ENCODE measurements at places on chromosomes 1 and 21.

DNA sequence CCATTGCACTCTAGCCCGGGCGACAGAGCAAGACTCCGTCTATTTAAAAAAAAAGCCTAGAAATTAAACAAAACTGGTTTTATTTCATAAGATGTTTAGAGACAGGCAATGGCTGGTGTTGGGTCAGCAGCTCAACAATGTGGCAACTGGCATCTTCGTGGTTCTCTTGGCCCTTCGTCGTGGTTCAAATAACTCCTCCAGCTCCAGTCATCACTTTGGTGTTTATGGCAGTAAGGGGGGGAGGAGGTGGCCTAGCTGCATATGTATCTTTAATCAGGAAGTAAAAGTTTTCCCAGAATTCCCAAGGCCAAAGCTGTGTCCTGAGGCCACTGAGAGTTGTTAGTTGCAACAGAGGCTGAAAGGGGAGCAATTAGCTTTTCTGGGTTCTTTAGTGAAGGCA, 13.0 kb upstream of the LTN1 start:
- DNase-seq: no peak

- no peak for DNase-seq
These were observed 1.4 kb downstream of the ELAVL4 start for GRCh38 chr1:50110151-50110550.

DNA sequence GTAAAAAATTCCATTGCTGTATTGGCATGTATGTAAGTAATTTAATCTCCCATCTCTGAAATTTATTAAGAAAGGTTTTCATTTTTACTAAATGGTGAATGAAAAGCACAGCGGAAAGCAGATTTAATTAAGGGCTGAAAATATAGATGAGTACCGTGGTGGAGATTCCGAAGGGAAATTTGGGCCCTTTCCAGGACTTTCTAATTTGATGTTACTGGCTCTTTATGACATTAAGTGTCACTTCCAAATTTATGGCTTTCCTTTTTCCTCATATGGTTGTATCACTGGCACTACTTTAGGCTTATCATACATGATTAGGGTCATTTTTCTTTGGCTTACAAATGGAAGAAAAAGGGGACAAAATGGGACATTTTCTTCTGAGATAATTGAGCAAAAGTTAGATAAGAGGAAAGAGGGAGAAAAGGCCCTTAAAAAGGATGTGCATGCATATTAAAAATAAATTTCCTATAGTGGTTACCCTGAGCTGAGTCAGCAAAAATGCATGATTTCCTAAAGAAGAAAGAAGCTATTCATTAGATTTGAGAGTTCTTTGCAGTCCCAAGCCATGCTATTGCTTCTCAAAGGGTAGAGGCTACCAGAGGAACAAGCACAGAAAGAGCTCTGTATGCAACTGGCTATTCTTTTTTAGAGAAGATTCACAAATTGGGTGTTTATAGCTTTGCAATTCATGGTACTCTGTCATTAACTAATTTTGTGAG, 74.9 kb upstream of the CNIH3 start:
- no peak for DNase-seq

- no peak for DNase-seq
These were observed 119.7 kb upstream of the RGS18 start for GRCh38 chr1:192038567-192038966.

GRCh38 chr1:53379662-53380002, 51.8 kb upstream of the LRP8 start:
- DNase-seq: no peak

DNA sequence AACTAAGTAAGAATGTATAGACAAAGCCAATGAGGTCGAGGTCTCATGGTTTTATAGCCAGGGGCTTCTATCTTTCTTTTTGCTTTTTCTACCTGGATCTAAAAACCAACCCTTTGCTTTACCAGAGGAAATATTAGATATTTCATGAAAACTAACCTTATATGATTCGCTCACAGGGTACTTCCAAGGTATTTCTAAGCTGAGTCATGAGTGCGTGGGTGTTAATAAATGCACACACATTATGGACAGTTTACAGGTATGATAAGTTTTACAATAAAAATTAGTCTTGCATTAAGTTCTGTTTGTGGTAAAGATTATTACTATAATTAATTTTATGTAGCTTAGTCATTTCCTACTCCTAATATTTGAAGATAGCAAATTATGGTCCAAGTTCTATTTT, 217.2 kb downstream of the CHRM3 start:
- no peak for DNase-seq

DNA sequence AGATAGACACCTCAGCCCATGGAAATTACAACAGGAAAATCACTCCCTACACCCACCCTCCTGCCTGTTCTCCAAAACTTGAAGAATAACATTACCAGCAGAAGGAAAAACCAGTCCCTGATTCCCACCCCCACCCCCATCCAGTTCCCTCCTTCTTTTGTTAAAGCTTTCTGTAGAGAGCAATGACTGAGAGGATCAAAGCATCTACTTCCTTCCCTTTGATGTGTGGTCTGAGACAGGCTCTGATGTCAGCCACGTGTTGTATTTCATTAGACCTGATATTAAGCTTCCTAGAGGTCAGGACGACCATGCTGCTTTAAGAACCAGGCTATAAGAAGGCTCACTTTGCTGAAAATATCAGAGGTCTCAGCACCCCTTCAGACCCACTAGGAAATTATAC, 73.9 kb upstream of the HAO2 start:
- peak; percentile 24 for DNase-seq

DNA sequence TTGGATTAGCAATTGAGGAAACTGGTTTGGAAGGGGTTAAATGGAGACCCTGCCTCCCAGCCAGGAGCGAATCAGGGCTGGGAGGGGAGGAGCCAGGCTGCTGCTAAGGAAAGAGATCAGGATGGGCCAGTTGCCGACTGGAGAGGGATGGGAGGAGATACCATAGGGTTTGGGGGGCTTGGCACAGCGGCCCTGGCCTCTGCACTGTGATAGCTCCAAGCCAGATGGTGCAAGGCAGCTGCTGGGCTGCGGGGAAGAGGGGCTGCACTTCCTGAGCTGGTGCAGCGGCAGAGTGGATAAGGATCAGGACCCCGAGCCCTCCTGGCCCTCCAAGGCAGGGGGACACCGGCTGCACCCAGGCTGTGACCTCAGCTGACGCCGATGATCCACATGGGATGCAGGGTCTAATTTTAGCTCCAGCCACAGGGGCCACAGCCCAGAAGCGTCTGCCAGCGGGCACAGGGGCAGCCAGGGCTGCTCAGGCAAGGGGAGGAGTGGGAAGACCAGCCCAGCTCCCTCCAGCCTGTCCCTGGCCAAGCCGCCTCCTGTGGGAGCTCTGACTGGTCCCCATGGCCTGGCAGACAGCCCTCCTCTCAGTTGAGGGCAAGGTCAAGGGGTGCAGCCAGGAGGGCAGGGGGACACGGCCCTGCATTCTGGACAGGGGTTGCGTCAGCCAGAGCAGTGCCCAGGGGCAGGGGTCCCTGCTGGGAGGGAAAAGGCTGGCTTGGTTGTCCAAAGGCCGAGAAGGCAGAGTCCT, at the start of gene EXTL1:
Gene EXTL1, plus strand, starts transcription at position 129 of the 757 bp plus-strand sequence. CDS start 872 bp downstream, outside the sequence.
- DNase-seq: no peak

DNA sequence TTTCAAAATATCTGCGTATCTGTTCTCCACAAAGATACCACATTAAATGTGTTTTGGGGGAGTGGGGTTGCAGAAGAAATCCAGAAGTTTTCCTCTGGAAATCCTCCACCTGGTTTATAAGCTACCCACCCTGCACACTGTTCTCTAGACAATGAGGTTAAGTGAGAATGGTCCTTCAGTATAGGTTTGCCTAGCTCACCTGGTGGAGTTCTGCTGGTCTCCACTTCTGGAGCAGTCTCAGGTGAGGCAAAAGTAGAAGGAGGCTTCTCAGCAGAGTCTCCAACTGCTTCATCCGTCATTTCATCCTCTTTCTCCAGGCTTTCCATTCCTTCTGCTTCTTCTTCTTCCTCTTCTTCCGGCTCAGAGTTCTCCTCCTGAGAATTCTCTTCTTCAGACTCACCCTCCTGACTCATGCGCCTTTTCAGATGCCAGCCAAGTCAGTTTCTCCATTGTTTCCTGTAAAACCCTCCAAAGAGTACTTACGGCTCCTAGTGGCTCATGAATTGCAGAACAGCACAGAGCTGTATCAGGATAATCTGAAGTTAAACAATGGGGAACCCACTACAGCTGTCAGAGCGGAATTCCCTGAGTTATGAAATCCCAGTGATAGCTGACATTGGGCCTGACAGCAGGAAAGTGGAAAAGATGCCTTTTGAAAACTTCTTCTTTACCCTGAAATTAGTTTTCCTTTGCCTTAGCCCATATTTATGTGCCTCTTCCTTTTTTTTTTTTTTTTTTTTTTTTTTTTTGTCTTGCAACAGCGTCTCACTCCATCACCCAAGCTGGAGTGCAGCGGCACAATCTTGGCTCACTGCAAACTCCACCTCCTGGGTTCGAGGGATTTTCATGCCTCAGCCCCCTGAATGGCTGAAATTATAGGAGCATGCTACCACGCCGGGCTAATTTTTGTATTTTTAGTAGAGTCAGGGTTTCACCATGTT, 38.5 kb downstream of the MSTO1 start:
- no peak for DNase-seq

- peak; percentile 40 for DNase-seq
These were observed 30.8 kb downstream of the GORAB start for GRCh38 chr1:170562646-170563338.

- no peak for DNase-seq
These were observed 167.2 kb upstream of the ATP1B1 start for GRCh38 chr1:168939110-168939946.

GRCh38 chr21:18646116-18646515, 242.5 kb upstream of the TMPRSS15 start:
- DNase-seq: no peak

GRCh38 chr1:119159966-119160365, 19.5 kb upstream of the WARS2 start:
- no peak for DNase-seq

DNA sequence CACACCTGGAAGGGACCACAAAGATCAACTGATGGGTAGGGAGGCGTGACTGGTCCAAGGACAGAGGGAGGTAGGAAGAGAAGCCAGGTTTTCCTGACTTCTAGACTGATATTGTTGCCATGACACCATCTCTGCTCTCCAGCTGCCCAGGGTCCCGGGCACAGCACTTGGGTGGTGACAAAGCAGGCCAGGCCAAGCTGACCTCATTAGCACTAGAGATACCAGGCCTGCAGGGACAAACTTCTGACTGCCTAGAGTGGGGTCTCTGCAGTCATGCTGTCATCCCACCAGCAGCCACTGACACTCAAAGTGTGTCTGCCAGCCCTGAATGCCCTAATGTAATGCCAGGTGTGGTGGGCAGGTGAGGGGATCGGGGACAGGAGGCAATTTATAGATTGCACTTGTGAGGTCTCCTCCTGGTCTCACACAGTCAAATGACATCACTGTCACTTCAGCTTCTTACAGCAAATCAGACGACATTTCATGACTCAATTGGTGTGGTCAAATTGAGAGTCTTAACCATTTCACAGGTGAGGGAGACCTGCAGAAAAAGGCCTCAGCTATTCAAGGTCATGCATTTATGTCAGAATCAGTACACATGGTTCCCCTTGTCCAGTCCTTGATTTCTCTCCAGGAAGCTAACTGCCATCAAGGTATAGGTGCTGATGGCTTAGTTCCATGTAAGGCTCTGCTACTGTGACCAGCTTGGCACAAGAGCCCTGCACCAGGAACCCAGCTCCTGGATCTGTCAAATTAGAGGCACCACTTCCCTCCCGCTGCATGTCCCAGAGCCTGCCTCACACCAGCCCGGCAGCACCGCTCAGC, 2.7 kb downstream of the SLC9A1 start:
- DNase-seq: no peak

DNA sequence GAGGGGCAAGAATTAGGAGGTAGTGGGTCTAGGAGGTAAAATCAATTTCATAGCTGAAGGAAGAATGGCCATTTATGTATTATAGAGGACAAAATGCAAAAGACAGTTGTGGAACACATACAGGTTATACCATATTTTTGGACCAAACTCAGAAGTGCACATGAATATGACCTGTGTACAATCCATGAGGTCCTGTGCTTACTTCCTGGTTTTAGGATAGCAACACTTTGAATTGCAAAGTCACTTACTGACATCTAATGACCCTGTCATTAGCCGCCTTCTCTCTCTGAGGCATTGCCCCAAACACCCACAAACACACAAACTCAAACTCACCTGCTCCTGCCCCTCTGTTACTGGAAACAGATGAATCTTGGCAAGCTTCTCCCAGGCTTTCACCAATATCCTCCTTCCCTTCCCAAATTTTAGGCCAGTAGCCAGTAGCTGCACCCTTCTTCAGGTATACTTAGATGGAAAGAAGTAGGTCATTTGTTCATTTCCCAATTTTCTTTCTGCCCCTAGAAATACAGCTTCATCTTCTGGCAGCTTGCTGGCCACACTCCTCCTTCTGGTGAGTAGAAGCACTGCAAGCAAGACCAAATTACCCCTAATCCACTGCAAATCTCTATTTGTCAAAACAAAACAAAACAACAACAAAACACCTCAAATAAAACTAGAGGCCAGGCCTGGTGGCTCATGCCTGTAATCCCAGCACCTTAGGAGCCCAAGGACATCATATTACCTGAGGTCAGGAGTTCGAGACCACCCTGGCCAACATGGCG, 13.7 kb upstream of the RPL5 start:
- DNase-seq: peak; percentile 33

DNA sequence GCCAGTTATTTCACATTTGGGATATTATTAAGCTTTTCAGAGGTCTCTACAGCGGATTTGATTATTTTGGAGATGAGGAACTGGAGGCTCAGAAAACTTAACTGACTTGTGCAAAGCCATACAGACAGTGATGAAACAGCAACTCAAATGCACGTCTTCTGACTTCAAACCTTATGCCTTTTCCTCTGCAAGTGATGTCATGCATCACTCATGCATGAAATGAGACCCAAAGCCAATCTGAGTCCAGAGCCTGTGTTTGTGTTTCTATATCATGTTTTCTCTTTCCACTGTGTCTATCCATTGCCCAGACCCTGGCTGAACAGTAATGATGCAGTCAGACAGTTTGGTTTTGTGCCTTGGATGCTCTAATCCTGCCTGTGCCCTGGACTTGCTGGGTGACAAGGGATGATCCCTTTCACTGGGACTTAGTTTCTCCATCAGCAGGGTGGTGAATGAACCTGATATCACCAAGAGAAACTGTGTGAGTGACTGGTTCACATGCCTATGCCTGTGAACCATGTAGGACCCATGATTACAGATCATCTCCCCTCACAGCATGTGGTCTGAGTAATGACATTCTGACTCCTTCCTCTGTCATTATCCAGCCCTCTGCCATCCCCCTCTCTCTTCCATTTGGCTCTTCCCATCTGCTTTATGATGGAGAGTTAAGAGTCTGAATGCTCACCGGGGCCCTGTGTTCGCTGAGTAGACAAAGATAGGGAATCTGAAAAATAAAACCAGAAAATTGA, 33.4 kb downstream of the SLAMF6 start:
- no peak for DNase-seq

- no peak for DNase-seq
These were observed 22.9 kb downstream of the SPEN start for GRCh38 chr1:15870421-15870820.

- DNase-seq: no peak
These were observed 267.9 kb downstream of the HHAT start for GRCh38 chr1:210596641-210597040.

Data from activated CD8-positive, alpha-beta T cell treated with anti-CD3 and anti-CD28 coated beads, Interleukin-2, amount 10 ng/mL, durations not matched to agents 7 days and 5 days (primary cell).